T-cell (primary cell): ENCODE measurements at places on chromosomes 1 and 21.

DNA sequence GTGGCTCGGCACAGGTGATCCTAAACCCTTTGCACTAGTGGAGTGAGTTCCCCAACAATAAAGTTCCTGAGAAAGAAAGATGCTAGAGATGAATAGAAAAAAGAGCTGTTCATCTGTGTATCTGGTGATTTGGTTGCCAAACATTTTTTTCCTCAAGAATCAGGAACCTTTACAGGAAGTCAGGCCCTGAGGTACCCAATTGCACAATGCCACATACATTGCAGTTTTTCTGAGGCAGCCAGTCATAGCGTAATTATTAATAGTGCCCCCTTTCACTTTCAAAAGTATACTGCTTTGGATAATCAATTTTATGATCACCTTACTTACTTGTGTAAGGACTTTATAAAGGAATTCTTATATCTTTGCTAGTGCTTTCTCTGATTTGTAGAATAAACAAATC is 346.3 kb upstream of the POU3F1 start:
- no peak for DNase-seq

GRCh38 chr1:89466307-89466930 is 58.2 kb upstream of the LRRC8B start:
- DNase-seq: no peak

DNA sequence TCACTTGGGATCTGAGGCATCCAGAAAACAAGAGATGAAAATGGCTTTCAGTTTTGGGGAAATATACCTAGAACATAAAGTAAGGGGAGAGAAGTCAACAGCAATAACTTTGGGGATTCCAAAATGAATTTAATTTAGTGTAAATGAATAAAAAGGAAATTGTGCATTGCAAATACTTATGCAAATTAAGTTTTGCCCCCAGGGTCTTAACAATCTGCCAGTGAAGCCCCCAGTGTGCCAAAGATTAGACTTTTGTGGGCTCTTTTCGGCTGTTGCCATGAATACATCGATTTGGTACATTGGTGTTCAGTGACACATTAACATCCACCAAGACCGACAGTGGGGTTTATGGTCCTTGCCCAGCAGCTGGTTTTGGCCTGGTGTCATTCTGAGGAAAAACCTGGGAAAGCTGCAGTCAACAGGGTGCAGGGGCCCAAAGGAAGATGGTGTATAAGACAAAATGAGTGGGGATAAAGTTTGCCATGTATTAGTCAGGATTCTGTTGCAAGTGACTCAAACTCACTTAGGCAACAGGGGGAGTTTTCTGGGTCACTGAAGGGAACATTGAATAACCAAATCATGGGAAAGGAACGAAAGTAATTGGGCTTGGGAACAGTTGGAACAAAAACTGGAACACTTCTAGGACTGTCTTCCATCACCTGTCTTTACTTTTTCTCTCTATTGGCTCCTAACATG is 30.2 kb upstream of the IGSF3 start:
- no peak for DNase-seq

GRCh38 chr1:27070390-27071048 is 57.9 kb upstream of the TENT5B start:
- no peak for DNase-seq

DNA sequence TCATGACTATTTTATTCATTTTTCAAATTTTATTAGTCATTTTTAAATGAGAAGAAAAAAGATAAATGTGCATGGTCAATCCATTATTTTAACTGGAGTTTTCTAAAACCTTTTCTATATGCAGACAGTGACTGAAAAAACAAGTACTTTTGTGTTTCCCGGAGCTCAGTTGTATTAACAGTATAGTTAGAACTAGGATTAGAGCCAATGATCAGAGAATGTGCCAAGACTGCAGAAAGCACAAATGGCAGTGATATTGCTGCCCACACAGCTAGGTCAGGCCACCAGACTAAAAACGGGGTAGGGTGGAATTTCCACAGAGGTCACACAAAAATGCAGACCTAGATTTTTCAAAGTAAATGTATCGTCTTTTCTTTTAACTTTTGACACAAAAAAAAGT is 163.1 kb upstream of the GRIK3 start:
- DNase-seq: no peak

- DNase-seq: no peak
Measured at GRCh38 chr1:197178998-197179397, 32.5 kb upstream of the ASPM start.

DNA sequence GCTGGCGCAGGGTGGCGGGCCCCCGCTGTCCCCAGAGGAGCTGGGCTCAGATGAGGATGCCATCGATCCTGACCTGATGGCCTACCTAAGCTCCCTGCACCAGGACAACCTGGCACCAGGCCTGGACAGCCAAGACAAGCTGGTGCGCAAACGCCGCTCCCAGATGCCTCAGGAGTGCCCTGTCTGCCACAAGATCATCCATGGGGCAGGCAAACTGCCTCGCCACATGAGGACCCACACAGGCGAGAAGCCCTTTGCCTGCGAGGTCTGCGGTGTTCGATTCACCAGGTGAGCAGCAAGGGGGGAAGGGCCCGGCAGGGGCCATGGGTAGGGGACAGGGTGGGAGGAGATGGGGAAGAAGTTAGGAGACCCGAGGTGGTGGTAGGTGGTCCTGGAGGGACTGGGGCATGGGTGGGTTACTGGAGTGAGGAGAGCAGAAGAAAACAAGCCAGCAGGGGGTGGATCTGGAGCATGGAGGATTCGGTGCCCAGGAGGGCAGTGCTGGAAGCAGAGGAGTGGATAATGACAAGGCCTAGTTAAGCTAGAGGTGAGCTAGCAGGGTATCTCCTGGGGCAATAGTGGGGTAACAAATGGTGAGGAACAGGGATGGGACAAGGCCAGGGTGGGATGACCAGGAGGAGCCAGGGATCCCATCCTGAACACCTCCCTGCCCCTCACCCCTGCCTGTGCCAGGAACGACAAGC is 13.1 kb downstream of the ZBTB7B start:
- no peak for DNase-seq

DNA sequence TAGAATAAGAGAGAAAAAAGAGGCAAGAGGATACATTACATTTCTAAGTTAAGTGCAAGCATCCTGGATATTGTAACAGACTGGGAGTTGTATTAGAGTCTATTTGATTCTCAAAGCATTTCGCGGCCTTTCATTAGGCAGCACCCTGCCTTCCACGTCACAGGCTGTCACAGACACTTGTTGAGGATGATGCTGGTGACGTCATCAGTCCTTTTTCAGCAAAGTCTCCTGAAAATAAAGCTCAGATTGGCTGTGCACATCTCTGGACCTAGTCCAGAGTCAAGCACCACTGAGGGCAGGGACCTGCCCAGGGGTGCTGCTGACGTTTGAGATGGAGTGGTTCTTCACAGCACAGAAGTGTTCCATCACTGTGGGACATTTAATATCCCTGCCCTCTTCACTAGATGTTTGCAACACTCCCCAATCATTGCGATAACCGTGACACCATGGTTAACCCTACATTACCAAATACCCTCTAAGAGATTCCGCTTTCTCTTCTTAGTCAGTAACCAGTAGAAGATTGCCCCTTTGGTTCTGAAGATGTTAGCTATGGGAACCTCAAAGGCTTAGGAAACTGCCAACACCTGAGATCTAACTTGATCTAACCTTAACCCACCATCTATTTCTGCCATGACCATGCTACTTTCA is 72.7 kb upstream of the F3 start:
- DNase-seq: no peak

GRCh38 chr1:50110656-50111055 is 1.9 kb downstream of the ELAVL4 start:
- DNase-seq: no peak

DNA sequence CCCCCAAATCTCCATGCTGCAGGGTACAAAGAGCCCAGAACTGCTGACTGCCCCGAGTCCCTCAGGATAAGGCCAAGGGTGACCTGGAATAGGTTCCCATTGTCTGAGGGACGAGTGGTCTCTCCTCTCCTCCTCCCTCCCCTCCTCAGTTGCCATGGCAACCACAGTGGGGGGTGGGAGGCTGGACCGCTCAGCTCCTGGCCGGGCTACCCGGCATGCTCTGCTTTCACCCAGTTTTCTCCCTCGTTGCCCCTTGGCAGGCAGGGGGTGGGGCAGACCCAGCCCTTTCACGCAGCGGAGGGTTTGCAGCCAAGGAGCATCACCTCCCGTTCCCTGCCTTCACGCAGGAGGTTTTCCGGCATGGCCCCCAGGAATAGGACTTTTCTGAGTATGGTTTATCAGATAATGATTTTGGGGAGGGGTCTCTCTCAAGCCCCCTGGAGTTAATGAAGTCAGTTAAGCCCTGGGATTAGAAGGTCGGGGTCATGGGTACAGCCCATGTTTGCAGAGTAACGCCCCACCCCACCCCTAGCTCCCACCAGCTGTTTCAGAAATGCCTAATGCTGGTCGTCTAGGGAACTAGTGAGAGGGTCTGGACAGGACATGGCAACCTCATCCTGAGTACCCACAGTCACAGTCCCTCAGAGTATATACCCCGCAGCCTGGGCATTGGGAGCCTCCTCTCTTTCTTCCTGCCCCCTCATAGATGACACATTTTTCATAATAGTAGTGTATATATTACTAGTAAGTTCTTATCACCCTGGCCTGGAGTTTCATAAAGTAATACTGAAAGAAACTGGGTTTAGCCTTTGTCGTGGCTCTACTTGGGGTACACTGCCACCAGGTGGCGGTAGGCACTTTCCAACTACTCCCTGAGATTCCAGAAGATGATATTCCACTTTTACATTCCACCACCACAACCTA is 20.7 kb downstream of the C1QB start:
- DNase-seq: no peak

DNA sequence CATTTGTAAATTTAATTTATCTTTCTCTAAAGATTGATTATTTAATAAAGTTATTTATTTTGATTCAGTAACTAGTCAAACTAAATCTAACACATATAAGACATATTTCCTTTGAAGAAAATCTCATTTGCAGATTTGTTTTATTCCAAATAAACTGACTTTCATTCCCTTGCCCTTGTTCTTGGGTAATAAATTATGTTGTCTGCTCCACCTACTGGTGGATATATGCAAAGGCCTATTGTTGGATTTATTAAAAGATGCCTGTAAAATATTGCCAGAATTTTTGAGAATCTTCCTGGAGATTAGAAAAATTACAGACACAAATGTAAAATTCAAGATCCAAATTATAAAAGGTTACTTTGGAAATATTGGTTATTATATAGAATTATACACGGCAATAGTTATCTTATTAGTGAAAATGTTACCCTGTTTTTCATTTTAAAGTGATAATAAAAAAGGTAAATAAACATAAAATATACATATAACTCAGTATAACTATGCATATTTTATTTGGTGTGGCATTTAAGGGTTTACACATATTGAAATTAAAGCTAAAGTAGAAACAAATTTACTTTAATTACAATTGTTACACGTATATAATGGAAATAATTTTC is 116.1 kb downstream of the SPATA17 start:
- no peak for DNase-seq

DNA sequence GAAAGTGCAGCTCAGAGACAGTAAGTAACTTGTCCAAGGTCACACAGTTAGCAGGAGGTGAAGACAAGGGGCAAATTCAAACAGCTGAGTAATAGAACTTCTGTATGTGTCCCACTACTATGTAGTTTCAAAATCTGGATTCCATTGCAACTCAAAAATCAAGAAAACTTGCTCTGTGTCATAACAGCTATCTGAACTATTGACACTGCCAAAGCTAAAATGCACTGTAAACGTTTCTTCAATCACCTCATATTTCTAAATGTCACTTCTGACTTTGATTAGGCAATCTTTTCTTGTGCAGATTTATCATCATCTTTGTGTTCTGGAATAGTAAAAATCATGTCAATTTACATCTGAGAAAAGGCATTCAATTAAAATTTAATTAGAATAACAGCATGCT is 957.6 kb downstream of the MRPL39 start:
- DNase-seq: no peak

DNA sequence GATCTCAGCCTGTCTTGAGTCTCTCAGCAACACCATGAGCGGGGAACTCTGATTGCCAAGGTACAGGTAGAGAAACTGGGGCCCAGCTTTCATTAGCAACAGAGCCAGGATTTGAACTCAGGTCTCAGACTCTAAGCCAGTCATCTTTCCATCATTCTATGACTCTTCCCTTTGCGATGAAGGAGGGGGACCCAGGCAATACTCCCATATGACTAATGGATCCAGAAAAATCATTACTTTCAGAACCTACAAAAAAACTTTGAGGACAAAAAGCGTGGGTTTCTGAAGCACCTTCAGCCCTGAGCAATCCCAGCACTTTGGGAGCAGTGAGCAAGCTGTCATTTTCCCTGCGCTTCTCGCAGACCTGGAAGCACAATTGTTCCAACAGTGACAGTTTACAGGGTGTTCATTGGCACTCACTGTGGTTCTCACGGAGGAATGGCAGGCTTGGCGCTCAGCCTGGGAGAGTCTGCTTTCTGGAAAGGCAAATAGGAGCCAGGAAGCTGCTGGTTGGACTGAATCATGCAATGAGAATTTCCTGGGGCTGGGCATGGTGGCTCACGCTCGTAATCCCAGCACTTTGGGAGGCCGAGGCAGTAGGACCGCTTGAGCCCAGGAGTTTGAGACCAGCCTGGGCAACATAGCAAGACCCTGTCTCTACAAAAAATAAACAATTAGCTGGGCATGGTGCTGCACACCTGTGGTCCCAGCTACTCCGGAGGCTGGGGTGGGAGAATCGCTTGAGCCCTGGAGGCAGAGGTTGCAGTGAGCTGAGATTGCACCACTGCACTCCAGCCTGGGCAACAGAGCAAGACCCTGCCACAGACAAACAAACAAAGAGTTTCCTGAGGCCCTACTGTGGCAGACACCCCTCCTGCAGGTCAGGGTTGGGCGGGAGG is 40.1 kb downstream of the SLC2A7 start:
- no peak for DNase-seq

DNA sequence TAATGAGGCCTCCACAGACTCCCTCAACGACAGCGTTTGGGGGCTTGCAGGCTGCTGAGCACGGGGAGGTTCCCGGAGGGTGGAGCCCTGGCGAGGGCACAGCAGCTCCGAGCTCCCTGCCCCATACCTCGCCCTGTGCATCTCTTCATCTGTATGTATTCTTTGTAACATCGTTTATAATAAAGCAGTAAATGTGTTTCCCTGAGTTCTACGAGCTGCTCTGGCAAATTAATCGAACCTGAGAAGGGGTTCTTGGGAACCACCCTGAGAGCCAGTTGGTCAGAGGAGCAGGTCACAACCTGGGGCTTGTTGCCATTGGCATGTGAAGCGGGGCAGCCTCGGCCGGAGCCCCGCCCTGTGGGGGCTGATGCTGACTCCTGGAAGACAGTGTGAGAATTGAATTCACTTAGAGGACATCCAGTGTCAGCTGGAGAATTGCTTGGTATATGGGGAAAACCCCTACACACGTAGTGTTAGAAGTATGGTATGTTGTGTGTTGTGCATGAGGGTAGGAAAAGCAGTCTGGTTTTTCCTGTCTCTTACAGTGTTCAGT is 11.5 kb downstream of the SLC37A1 start:
- no peak for DNase-seq

- no peak for DNase-seq
Measured at GRCh38 chr21:34793471-34793870, 124.7 kb downstream of the CLIC6 start.

DNA sequence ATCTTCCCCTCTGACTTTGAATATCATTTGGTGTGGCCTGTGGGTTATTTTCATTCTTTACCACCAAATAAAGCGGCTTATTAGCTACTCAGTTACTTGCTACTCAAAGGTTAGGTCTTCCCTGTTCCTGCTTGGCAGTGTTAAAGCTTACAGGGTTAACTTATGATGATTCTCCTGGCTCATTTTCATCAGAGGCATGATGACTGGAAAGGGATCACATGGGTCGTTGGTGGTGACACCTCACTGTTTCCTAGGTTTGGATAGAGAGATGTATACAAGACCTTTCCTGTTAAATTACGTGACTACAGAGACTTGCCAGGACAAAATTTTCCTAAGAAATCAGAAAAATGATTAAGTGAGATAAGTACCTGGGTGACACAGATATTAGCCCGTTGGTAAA is 27.4 kb downstream of the MRPS6 start:
- DNase-seq: no peak
